Thoracic aorta (tissue), 2 donors: ENCODE measurements at places on chromosomes 13 and 19. TPM values are rescaled to one million over a fixed set of nuclear protein-coding genes. Genes with fewer than 3 reads are reported as not detected.

GRCh38 chr19:50556282-50557008 is 11.8 kb downstream of the LRRC4B start:
- H3K4me1 ChIP-seq, result peaks cover 2% of the 10 kb centered on the region
- DNase-seq, result no peak
- no peaks in the 10 kb centered on the region for H3K36me3 ChIP-seq
- H3K4me3 ChIP-seq, result peak overlapping the region; percentile 75
- no peak overlapping the region for H3K27ac ChIP-seq

DNA sequence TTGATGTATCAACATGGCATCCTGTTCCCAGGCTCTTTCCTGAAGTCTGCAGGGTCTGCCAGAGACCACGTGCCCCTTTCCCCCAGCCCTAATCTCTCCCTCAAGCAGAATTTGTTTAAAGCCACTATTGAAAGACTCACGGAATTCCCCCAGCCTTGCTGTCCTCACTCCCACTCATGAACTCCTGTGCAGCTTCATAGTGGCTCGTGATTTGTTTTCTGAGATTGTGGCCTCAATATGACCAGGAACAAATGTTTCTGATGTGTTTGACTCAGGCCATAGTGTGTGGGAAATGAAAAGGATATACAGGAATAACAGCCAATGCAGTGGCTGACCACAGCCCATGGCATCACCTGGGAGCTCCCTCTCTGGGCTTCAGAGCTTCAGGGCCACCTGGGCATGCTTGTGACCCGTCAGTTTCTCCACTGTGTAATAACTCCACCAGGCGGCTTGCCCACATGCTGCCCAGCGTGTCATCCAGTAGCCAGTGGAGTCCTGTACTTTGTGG is 8.1 kb upstream of the SERPINE3 start:
- no peak overlapping the region for H3K27ac ChIP-seq
- H3K4me1 ChIP-seq, result no peaks in the 10 kb centered on the region
- H3K27me3 ChIP-seq, result no peaks in the 10 kb centered on the region

- no peaks in the 10 kb centered on the region for H3K27me3 ChIP-seq
- H3K4me1 ChIP-seq, result no peaks in the 10 kb centered on the region
- no peak overlapping the region for H3K27ac ChIP-seq
- no peaks in the 10 kb centered on the region for H3K36me3 ChIP-seq
- no peak overlapping the region for H3K4me3 ChIP-seq
Observed at GRCh38 chr13:45474584-45475454, 10.1 kb downstream of the COG3 start.

The PDE4A gene
- 25.5 TPM for total RNA-seq

The CYP2A7 gene
- not detected for total RNA-seq

The DCLK1 gene
- total RNA-seq, result 27.8 TPM
